ENCODE measurements at places on chromosomes 2 and 18.

DNA sequence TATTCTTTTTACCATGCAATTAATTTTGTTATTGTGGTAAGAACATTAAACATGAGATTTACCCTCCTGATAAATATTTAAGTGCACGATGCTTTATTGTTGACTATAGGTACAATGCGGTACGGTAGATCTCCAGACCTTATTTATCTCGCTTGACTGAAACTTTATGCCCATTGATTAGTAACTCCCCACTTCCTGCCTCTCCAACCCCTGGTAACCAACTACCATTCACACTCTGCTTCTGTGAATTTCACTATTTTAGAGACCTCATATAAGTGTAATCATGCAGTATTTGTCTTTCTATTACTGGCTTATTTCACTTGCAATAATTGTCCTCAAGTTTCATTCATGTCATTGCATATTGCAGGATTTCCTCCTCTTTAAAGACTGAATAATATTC, 195.7 kb upstream of the ID2 start:
- DNase-seq: no peak

- DNase-seq: peak; percentile 63
These were observed 10.3 kb upstream of the CXXC1 start for GRCh38 chr18:50297621-50298442.

- no peak for DNase-seq
These were observed 35.8 kb downstream of the PPIG start for GRCh38 chr2:169619946-169620345.

DNA sequence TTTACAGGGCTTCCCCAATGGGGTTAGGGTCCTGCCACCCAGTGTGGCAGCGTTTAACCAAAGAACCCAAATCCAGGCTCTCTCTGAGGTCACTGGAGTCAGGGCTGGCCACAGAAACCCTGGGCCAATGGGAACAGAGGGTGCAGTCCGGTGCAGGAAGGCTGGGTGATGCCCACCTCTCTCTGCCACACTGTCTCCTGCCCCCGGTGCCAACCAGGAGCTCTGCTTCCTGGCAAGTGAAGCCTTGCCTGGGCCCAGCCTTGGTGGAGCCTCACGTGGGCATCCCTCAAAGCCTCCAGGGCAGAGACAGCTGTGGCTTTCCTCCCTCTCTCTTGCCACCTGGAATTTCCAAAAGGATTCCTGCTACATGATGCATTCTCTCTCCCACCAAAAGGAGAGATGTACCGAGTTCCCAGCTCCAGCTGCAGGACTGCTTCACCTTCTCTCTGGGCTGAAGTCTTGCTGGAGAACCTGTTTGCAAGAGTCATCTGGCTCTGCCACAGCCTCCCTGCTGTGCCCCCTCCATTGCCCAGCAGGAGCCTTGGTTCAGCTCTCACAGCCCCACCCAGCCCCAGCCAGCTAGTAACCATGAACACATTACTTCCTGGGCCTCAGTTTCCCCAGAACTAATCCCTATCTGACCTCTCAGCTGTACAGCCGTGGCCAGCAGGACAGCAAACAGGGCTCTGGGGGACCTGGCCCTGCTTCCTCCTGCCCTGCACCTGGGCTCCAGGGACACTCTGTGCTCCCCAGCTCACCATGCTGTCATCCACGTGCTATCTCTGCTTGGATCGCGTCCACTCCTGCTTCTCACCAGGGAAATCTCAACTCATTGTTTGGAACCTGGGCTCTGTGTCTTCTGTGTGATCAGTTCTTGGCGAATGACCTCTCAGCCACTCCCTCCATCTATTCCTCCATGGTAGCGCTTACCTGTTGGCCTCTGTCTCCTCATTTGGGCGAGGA, 43.4 kb downstream of the KCNF1 start:
- no peak for DNase-seq

DNA sequence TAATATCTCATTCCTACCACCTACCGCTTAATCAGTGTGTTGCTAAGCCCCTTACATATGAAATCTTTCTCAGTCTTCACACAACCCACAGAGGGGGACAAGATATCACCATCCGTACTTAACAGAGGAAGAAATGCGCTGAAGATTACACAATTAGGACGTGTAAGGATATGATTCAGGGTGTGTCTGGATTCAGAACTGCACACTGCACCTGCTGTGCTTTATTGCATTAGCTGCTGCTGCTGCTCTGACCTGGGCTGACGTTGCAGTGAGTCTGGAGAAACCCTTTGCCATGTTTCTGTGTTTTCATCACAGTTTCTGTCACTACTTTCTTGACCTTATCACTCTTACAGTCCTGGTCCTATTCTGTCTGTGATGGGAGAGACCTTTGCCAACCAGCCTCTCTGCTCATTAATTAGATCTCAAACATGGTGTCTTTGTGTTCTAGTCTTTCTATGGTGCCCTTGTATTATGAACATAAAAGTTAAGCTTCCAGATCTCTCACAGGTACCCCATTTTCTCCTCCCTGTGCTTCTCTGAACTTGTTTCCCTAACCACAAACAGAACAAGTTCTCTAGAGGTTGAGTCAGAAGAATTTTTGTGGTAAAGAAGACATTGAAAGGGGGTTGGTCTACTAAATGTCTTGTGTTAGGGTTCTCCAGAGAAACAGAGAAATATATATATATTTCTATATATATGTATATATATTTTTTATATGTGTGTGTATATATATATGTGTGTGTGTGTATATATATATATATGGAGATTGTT, 92.9 kb upstream of the CYP1B1 start:
- no peak for DNase-seq

DNA sequence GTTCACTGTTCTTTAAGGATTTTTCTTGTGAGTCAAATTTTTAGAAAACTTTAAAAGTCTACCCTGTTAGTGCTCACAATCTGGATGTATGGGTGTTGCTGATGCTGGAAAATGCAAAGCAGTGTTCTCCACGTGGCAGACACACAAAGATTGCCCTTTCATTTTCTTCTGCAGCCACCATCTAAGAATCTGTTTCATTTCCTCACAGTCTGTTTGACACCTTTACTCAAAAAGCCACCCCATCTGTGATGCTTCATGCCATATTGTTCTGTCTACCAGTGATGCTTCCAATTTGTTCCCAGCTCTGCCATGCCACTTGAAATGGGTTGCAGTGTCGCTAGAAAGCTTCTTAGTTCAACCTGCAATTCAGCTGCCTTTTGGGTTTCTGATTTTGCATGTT, 464.2 kb upstream of the UBE2E3 start:
- no peak for DNase-seq

DNA sequence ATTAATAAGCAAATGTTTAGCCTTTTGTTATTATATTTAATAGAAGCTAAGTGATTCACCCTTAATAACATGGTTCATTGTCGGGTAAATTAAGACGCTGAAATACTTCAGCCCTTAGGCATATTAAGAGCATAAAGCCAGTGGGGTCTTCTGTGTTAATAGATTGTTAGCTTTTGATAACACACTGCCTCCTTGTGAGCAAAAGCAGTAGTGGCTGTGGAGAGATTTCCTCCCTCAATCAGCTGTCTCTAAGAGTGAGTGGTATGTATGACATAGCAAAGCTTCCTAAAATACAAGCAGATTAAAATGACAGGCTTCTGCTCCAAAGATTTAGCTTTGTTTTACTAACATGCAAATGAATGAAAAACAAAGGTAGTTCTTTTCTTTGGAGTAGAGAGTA, 143.7 kb upstream of the SYT4 start:
- DNase-seq: no peak

GRCh38 chr2:98394595-98395153, 48.4 kb downstream of the CNGA3 start:
- DNase-seq: no peak

GRCh38 chr2:9703085-9703678, 72.4 kb upstream of the YWHAQ start:
- no peak for DNase-seq

GRCh38 chr2:100243631-100244030, 78.7 kb downstream of the LONRF2 start:
- DNase-seq: no peak

DNA sequence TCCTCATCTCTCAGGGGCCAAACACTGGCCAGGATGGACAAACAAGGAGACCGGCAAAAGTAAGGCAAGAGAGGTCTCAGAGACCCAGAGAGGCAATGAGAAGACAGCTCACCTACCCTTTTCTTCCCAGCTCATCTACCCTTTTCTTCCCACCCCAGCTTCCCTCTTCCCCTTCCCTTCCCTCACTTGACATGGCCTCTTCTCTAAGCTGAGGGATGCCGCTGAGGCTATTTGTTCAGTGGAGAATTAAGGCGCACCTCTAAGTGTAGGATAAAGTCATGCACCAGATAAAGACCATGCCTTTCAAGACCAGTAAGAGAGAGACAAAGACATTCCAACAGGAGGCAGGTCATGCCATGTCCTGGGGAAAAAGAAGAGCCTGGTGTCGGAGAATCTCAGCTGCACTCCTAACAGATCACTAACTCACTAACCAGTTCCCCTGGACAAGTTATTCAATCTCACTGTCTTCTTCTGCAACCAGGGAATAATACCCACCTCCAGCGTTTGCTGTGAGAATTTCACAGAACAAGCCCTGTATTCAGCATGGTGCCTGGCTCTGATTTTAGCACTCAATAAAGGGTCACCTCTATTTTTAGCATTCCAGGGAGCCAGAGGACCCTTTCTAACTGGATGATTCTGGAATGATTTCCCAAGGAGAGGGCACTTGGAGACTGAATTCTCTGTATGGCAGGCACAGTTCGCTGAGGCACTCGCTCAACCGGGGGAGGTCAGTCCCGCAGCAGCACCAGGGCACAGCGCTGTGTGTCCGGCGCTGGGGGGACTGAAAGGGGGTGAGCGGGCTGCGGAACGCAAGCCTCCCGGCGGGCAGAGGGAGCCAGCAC, 3.0 kb upstream of the FOSL2 start:
- DNase-seq: peak; percentile 68

DNA sequence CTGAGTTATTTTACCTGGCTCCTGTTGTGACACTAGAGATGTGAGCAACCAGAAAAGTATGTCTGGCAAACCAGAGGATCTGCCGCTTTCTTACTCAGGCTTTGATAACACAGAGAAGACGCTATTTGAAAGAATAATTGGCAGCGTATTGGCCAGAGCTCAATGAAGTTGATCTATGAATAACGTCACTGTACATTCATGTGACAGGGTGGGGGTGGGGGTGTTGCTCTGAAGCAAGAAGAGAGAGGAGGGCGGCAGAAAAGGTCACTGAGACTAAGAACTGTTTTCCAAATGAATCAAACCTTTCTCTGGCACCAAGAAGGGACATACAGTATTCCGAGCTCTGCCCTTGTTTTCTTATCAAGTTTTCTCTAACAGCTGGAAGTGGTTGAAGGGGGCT, 1.7 kb upstream of the ONECUT2 start:
- DNase-seq: no peak

- peak; percentile 77 for DNase-seq
These were observed 54.8 kb upstream of the CREB1 start for GRCh38 chr2:207474863-207475485.

DNA sequence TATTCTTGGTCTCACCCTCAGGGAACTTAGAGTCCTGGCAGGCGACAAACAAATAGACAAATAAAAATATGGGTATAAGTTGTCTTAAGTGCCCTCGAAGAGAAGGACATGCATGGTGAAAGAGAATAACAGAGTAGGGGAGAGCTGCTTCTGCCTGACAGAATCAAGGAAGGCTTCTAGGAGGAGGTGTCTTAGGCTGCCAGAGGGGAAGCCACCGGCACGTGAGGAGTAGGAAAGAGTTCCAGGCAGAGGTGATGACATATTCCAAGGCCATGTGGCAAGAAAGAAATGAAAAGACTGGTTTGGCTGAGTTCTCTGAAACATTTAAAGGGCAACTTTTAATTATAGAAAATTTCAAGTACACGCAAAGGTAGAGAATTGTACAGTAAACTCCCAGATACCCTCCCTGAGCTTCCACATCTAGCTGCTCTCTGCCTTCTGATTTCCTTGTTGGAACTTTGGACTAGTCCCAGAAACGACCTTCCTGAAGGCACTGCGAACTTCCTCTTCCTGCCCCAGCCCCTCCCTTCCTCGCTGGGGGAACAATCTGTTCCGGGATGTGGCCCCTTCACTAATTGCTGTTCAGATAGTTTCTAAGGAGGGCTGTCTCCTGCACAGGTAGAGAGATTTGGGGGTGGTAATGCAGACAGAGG, 91.7 kb downstream of the DYSF start:
- DNase-seq: no peak

DNA sequence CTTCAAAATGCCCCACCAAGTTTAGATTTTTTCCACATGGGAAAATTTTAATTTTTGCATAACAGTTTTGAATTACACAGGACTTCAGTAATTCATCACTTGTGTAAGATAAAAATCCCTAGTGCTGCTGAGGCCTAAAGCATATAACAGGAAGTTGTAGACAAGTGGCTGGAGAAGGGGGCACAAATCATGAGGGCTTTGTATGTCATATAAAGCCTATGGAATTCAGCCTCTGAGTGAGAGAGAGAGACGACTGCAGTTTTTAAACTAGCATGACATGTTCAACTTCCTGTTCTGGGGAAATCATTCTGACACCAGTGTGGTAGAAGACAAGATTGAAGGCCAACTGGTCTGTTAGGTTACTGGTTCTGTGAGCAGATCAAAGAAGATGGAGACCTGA, 187.3 kb upstream of the CHST9 start:
- no peak for DNase-seq

- DNase-seq: peak; percentile 79
These were observed 2.4 kb downstream of the MTCL1 start for GRCh38 chr18:8707556-8708300.

DNA sequence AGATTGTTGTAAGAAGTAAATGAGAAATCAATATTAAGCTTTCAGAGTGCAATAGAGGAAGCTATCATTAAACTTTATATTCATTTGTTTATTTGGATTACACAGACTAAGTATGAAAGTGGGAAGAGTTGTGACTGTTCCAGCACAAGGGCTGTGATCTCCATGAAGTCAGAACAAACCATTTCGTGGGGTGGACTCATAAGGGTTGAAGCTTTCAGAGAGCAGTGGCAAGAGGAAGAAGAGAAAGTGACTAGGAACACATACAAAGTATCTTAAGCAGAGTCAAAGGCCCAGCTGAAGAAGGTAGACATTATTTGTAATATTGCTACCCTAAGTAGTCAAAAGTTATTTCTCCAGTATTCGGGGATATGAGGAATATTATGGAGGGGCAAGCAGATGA, 117.0 kb downstream of the ARHGAP15 start:
- no peak for DNase-seq

DNA sequence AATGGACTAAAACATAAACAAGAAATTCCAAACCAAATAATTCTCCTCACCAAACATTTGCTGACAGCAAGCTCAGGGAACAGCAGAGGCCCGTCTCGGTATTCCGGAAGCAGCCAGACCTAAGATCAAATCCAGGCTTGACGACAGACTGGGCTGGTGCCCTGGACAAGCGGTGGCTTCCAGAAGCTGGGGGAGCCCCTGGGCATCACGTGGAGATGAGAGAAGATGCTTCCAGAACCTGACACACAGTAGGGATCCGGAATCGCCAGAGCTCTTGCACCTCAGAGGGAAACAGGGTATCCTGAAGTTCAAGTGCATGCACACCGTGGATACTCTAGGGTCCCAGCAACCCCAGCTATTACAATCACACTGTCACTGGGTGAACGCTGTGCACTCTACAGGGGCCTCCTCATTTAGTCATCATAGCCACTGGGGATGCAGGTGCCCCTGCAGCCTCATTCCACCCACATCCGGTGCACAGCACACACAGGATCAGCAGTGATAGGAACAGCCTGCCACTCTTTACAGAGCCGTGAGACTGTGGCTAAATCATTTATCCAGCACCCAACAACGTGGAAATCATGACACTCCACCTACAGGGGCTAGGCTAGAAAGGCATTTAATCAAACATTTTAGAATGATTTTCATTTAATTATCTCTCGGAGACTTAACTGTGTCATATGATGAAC, 102.6 kb downstream of the HDAC4 start:
- DNase-seq: no peak

- DNase-seq: no peak
These were observed 13.5 kb upstream of the GLI2 start for GRCh38 chr2:120722246-120722567.

All from cerebellar cortex (tissue), 1 donor.